ENCODE measurements at places on chromosomes 1 and 21.

GRCh38 chr1:231679109-231679508, 52.5 kb downstream of the DISC1 start:
- no peak for DNase-seq

DNA sequence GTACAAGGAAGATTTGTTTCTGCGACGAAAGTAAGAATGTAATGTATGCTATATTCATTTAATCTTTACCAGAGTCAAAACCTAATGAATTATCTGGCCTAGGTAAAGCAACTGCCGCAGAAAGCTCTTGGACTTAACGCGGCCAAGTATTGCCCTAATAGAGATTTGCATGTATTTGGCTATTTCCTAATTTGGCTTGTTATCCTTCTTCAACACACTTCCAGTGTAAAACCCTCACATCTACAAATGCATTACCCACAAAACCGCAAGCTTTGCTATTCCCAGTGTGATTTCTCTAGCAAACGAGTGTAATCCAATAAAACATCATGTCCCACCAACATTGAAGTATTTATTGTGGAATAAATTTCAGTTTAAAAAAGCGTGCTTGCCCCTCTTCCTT, 123.8 kb upstream of the LMO4 start:
- no peak for DNase-seq

GRCh38 chr1:235504122-235504493, at the start of gene B3GALNT2:
B3GALNT2 (minus strand) TSS chr1:235504452; CDS start chr1:235504252, 200 bp downstream.
- no peak for DNase-seq

DNA sequence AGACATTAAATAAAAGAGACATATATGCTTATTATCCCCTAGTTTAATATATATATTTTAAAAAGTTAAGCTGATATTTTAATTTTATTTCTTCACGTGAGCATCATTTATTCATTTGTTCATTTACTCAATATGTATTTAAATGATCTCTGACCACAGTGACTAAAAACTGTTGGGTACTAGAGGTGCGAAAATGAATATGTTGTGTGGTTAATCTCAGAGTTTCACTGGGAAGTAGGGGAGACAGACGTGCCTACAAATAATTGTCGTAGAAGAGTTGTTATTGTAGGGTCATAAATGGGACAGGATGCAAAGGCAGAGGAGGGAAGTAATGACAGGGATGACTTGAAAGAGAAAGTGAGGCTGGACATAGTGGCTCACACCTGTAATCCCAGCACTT, 213.0 kb upstream of the CACYBP start:
- no peak for DNase-seq

DNA sequence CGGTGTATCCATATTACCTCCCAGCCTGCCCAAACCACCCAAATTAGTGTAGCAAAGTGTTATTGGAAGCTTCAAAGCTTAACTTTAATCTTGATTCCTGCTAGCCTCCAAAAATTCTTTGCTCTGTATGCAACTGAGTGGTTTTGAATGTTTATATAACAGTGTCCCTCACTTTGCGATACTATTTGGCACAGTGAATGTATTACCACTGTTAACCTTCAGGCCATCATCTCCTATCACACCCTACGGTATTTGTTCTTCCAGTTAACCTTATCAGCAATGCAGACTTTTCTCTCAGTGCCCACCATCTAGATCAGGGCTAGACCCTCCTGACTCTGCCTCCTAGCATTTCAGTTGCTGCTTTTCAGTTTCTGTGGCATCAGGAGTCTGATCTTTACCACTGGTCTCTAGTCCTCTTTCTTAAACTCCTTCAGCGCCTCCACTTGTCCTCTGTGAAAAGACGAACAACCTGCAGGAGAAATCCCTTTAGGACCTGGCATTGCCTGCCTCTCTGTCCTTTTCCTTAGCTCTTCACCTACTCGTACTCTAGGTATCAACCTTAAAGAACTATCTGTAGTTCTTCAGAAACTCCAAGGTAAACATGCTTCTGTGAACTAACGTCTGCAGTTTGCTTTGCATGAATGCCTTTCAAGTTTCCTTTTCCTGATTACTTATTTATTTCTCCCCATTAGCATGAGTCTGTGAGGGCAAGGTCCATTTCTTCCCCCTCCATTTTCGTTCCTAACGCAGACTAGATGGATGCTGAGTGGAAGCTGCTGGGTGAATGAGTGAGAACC, 71.7 kb downstream of the SNX7 start:
- no peak for DNase-seq

DNA sequence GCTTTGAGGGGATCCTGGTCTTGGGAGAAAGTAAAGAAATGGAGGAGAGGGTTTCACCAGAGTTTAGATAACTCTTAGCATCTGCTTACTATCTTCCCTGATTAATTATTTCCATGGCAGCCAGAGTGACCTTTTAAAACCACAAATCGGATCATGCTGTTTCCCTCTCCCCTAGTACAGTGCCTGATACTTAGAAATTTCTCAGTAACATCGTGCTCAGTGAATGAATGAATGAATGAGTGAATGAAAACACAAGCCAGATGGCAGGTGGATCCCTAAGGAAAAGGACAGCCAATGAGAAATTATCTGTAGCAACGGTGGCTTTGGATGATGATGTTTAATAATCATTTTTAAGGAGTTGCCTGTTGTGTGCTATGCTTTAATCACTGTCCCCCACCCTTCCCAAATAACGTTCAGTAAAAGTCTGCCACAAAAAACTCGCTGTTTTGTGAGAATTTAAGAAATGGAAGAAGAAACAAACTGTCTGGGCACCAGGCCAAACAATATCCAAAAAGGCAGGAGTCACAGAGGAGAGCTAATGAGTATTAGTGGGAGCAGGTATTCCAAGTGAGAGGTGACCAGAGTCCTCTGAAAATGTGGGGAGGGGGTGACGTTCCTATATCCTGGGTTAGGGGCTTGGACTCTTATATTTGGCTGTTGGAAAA, 737 bp upstream of the SMAP2 start:
- DNase-seq = no peak

DNA sequence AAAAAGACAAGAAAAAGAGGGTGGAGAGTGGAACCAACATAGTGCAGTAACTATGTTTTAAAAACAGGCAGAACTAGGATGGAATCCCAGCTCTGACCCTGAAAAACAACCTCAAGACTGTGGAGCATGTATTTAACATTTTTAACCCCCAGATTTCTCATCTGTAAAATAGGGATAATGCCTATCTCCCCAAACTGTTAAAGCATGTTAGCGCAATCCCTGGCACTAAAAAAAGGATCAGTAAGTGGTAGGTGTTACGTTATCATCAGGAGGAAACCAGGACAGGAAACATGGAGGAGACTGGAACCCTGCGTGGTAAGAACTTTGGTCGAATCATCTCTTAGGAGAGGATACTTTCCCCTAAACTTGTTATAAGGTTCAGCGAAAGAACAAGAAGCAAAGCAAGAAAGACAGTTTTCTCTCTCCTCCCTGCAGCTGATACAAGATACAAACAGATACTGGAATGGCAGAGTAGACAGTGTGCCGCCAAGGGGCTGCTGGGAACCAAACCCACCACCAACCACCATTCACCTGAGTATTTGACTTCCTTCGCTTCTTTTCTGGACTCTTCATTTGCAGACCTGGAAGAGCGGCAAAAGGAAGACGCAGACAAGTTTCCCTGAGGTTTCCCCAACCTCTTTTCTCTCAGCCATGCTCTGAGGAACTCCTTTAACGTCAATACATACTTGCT, 991 bp downstream of the PYGO2 start:
- DNase-seq = no peak

DNA sequence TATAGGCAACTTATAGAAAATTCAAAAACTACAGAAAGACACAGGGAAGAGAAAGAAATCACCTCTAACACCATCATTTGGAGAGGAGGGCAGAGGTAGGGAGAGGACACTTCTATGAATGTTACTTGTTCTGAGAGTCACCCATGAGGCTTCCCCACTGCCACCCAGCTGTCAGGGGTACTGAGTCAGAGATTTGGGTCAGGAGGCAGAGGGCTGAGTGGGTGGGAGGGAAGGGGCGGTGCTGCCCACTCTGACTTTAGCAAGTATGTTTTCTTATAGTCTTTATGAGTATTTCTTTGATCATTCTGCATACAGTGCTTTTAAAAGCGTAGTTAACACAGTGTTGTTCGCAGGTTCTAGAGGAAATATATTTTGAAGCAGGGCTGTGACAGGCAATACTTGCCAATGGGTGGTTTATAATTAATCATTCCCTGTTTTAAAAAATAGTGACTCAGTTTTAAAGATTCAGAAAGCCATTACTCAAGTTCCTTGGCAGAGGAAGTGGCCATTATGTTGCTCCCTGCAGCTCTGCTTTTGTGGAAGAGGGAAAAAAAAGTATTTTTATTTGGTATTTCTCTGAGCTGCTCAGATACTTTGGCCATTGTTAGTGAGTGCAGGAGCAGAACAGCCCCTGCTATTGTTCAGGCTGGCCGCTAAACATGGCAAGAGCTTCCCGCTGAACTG, 18.3 kb downstream of the IL6R start:
- DNase-seq = no peak

DNA sequence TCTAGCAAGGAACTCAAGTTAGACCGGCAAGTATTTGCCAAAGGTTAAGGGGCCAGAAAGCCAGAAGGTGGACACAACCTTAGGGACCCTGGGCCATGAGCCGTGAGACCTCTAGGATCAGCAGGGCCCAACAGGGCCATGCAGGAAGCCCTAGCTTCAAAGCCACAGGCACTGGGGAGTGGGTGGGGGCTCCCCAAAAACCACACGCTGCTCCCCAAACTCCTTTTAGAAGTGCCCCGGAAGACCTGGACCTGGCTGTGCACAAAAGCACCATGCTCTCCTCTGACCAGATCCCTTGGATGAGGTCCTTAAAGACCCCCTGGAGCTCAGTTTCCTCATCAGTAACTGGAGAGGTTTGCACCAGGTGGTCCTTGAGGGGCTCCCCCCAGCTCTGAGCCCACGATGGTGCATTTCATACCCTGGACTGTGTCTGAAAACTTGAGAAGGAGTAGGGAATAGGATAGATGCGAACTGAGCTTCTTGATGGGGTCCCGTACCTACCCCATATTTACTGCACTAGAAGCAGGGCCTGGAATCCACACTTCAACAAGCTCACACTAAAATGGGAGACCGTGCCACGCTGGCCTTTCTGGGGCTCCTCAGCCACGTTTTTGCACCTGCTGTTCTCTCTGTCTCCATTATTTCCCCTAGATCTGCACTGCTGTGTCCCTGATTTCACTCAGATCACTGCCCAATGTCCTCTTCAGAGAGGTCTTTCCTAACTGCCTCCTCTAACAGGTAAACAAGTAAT, 40.6 kb upstream of the LBR start:
- no peak for DNase-seq

- peak; percentile 9 for DNase-seq
These were observed 263.9 kb downstream of the NTNG1 start for GRCh38 chr1:107404756-107405155.

DNA sequence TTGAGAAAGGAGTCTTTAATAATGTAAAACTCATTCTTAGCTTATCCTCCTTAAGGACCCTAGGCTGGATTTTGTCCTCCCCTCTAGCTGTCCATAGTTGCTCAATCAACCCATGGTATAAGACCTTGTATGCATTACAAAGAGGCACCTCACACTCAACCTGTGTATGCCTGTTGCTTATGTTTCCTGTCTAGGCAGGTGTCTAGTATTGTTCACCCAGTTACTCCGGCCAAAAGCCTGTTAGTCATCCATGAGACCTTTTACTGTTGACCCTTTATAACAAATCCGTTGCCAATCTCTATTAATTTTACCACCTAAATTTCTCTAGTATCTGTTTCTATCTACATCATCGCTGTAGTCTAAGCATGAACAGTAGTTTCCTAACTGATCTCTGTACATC, 3.7 kb downstream of the LYPLAL1 start:
- DNase-seq = no peak

GRCh38 chr1:112267929-112268328, 128.1 kb upstream of the CTTNBP2NL start:
- no peak for DNase-seq

- no peak for DNase-seq
These were observed 726 bp upstream of the FCER1G start for GRCh38 chr1:161214369-161214768.

GRCh38 chr1:182301467-182302198, 90.0 kb downstream of the GLUL start:
- no peak for DNase-seq

- DNase-seq = no peak
These were observed 213.0 kb downstream of the BRINP2 start for GRCh38 chr1:177383715-177384114.

GRCh38 chr1:202264300-202264699, 70.7 kb downstream of the LGR6 start:
- no peak for DNase-seq

Data from kidney epithelial cell (primary cell).